Iris pigment epithelial cell (primary cell): ENCODE measurements at places on chromosomes 16 and 17.

GRCh38 chr16:11142951-11143350, 113.1 kb downstream of the SOCS1 start:
- DNase-seq = no peak

DNA sequence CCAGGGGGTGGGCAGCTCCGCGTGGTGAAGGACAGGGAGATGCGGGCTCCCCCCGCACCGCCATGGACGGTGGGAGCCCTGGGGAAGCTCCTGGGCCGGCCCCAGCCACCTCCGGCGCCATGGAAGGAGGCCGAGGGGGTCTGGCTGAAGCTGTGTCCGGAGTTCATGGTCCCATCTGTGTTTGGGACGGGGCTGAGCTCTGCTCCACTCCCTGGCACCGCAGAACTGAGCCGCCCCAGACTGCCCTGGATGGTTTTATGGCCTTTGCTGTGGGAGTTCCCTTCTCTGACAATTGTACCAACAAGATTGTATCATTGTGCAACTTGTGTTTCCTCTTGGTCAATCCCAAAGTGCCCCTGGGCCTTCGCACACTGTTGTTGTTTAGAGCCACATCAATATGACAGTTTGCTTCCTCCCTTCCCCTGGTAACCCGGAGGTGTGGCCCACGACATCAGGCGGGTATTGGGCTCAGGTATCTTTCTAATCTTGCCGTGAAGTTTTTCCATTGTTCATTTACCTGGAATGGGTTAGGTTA, 942 bp downstream of the KRT23 start:
- DNase-seq = no peak

DNA sequence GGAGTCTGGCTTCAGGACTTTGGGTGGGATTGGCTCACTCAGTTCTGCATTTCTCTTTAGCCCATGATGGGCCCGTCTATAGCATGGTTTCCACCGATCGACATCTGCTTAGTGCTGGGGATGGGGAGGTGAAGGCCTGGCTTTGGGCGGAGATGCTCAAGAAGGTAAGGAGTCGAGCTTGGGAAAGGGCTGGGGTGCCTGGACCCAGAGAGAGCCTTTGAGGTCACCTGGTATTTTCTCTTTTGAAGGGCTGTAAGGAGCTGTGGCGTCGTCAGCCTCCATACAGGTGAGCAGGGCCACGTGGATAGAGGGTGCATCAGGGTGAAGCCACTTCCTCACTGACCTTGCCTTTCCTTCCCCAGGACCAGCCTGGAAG, 2.2 kb downstream of the THOC6 start:
- DNase-seq = no peak

DNA sequence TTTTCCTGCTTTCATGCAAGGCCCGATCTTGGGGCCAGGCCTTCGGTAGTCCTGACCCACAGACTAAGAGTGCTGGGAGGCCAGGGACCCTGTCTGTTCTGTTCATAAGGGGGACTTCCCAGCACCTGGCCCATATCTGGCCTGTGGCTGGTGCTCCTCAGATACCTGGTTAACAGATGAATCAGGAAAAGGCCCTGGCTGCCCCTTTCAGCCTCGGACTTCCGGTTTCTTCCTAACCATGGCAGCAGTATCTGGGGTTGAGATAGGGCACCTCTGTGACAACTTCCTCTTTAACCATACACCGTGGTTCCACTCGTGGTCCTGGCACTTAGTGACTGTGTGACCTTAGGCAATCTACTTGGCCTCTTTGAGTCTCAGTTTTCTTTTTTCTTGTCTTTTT, 18.4 kb downstream of the PLCG2 start:
- DNase-seq = no peak

DNA sequence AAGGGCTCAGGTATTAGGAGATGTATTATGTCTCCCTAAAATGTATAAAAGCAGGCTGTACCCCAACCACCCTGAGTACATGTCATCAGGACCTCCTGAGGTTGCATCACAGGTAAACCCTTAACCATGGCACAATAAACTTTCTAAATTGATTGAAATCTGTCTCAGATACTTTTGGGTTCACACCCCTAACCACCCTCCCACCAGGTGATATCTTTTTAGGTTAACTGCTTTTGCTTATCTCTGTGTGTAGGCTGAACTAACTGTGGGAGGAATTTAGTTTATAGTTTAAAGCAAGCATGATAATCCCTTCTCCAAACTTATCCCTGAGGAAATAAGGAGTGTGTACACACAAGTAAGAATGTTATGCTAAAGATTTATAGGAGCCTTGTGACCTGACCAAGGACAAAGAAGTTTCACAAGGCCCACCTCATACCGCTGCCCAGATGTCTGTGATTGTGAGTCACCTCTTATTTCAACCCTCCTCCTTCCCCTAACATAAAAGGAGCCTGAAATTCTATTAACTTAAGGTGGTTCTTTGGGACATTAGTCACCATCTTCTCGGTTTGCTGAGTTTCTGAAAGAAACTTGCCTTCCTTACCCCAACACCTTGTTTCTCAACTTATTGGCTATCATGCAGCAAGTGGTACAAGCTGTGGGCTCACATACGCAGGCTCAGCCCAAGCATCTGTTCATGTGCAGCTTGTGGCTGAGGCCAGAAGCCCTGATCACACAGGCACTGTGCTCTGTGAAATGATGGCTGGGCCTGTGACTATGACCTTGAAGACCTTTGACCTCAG, 11.3 kb downstream of the PRSS22 start:
- DNase-seq = peak; percentile 54

- no peak for DNase-seq
These were observed 3.6 kb downstream of the GSE1 start for GRCh38 chr16:85616607-85617321.

DNA sequence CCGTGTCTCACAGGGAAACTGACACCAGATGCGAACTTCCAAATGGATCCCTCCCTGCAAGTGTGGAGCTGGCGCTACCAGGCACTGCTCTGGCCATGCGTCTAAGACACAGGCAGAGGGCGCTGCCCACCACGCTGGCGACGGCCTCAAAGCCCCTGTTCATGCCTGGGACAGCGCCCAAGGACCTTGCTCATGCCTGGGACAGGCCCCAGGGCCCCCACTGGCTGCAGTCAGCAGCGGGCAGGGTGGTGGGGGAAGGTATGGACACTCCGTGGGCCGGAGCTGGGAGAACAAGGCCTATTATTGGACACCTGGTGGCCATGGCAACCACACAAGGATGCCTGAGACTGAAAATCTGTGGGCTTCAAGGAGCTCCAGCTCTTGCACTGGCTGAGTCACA, 8.8 kb downstream of the ZG16B start:
- DNase-seq = peak; percentile 70

GRCh38 chr16:58462997-58463941, 36.7 kb upstream of the NDRG4 start:
- no peak for DNase-seq

DNA sequence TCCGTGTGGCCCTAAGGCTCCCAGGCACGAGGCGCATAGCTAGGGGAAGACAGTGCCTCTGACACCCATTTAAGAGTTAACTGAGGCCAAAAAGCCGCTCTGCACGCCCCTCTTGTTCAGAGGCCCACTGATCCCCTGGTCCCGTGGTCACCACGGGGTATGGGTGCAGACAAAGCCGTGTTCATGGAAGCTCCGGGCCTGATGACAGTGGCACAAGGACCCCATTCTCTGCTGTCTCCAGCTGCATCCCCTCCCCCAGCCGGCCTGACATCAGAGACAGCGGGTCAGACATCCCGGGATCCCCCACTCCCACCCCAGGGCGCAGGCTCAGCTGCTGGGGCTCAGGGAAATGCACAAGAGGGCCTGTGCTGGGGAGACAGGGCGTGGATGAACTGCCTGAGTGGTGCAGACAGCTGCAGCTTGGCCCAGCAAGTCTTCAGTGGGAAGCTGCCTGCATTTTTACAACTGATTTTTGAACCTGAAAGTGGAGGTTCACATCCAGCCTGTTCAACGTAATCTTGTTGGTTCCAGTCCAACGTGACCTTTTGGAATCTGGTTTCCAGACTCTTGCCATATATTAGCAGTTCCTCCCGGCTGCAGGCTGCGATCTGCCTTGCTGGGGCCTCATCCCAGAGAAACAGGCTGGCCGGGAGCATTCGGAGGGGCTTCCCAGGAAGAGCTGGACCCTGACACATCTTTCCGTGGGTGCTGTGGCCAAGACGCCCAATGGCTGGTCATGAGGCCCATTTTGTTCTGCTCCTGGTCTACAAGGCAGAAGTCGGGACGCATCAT, 9.7 kb upstream of the BAHCC1 start:
- DNase-seq = peak; percentile 43

DNA sequence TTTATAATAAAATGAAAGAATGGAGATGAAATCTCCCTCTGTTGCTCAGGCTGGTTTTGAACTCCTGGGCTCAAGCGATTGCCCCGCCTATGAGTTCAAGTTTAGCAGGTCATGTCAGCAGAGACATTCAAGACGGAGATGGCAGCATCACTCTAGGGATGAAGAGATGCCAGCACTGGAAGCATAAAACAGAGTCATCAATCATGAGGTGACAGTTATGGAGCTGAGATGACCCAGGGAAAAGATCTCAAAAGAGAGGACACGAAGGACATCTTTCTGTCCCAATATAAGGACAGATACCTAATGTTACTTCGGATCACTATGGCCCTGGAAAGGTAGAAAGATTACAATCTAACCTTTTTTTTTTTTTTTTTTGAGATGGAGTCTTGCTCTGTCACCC, 11.0 kb upstream of the LCMT1 start:
- no peak for DNase-seq

GRCh38 chr17:11786711-11787438, 188.6 kb downstream of the DNAH9 start:
- DNase-seq = no peak

DNA sequence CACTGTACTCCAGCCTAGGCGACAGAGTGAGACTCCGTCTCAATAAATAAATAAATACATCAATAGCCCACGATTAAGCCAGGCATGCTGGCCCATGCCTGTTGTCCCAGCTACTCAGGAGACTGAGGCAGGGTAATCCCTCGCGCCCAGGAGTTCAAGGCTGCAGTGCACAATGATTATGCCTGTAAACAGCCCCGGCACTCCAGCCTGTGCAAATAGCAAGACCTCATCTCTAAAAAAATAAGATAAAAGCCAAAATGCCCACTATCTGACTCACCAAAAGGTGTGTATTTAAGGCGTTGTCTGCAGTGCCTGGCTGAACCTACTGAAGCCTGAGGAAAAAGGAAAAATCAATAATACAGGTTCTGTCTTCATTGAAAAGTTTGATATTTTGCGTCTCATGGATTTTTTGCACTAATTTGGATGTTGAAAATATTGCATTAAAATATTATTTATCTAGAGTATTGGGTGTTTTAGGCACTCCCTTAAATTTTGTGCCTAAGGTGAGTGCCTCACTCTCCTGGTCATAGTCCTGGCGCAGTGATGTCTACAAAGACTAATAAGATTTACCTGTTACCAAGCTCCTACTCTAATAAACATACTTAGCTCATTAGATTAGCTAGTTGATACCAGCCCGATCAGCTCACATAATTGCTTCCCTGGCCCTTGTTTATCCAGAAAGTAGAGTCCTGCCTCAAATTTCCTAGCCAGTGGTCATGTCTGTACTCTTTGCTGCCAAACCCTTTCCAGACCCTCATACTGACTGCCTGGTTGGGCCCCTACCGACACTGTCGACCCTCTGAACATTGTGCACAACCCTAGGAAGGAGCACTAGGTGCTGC, 24.7 kb upstream of the TOB1 start:
- DNase-seq = no peak

DNA sequence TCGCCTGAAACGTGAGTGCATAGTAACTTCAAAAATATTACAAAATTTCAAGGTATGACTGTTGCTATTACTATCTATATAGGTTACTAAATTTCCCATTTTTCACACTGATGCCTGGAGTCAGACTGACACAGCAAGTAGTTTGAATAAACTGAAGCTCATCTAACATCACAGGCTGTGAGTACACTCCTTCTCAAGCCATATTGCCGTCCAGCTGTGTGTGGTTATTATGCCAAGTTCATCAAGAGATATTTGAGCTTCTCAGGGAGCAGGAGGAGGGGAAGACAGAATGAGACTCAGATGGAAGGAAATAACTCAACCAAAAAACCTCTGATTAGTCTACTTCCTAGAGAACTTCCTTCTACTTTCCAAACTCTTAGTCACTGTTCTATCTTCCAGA, 473.9 kb downstream of the TOX3 start:
- no peak for DNase-seq

DNA sequence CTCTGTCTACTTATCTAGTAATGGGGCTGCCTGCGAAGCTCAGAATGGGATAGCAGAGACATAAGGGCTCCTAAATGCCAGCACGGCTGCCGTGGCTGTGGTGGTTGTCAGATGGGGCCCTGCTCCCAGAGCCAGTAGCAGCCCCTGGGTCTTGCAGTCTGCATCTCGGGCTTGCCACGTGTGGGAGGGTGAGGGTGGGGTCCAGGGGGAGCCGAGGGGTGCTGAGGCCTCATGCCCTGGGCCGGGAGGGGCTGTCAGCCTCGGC, 88.8 kb upstream of the GSE1 start:
- DNase-seq = no peak

DNA sequence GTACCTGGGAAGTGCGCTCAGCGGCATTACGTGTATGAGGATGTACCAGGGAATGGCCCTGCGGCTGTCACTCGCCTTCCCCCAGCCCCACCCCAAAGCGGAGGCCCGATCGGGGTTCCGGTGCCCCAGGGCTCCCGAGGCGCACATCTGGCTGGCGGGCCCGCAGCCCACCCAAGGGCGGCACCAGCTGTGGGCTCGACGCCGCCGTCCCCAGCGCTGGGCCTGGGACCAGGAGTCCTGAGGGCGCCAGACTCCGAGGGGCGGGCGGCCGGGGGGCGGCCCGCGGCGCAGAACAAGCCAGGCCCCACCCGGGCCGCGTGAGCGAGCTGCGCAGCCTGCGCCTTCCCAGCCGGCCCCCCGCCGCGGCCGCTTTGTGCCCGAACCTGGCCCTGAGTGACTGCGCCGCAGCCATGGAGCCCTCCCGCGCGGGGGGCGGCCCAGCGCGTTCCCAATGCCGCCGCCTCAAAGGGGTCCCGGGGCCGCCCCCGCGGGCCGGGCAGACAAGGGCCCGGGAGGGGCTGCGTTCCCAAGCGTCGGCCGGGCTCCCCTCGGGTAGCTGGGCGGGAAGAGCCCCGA, 17.4 kb downstream of the ZNF423 start:
- DNase-seq = no peak

DNA sequence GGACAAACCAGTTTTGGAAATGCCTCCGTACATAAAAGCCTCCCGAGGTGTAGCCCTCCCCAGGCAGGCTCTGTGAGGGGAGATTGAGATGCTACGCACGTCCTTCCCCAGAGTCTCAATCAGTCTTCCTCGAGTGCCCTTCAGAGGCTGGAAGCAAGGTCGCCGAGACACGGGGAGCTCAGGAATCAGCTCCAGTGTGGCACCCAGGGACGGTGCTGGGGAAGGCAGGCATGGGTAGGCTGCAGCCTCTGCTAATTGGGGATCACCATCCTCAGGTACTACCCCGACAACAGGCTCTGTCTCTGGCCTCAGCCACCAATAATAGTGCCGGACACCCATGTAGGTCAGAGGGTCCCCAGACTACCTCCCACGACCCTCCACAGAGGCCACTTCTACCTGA, 28.1 kb upstream of the GSG1L start:
- no peak for DNase-seq

DNA sequence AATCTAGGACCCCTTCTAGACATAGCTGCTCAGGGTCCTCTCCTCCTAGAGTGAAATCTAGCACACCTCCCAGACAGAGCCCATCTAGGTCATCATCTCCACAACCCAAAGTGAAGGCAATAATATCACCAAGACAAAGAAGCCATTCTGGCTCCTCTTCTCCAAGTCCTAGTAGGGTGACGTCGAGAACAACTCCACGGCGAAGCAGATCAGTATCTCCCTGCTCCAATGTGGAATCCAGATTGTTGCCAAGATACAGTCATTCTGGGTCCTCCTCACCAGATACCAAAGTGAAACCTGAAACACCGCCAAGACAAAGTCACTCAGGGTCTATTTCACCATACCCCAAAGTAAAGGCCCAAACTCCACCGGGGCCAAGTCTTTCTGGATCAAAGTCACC, 10.7 kb downstream of the SRRM2 start:
- DNase-seq = no peak
